Type B pancreatic cell (in vitro differentiated cells): ENCODE measurements at places on chromosomes 2 and 18.

- no peak overlapping the region for H3K4me3 ChIP-seq
- no peak overlapping the region for H3K27ac ChIP-seq
- H3K36me3 ChIP-seq = no peaks in the 10 kb centered on the region
Measured at GRCh38 chr2:189287982-189288521, 108.5 kb upstream of the COL5A2 start.

- no peak overlapping the region for H3K27ac ChIP-seq
- H3K27me3 ChIP-seq = no peaks in the 10 kb centered on the region
- H3K36me3 ChIP-seq = no peaks in the 10 kb centered on the region
- DNase-seq = no peak
Measured at GRCh38 chr2:212264187-212264586, 274.4 kb downstream of the ERBB4 start.

DNA sequence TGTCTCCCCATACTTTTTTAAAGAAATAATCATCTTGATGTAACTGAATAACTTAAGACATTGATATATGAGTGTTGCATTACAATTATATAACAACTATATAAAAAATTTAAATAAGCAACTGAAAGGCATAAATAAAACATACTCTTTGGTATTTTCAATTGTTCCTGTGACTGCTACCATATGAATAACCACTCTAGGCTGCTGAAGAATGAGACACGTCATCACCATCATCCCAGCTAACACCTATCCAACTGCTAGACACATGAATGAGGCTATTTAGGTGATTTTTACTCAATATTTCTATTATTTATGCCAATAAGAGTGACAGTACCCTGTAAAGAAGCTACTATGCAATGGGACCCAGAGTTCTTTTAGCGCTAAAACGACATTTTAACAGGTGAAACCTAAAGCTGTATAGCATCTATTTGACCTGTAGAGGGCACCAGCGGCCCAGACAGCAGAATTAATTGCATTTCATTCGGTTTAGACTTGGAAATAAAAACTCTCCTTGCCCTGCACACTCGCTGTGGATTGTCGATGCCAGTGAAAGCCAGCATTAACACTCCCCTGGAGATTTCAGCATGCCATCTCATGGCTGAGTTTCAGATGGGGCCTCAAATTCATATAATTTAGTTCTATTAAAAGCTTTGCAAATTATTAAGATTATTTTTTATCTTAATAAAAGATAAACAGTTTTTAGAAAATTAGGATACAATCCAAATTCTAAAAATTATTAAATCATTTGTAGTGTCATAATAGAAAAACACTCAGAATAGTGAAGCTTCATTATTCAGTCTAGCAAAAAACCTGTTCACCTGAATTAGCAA is 89.4 kb upstream of the MAP2 start:
- H3K27ac ChIP-seq = no peak overlapping the region
- H3K4me1 ChIP-seq = no peaks in the 10 kb centered on the region
- H3K4me3 ChIP-seq = no peak overlapping the region
- no peak for DNase-seq
- H3K36me3 ChIP-seq = no peaks in the 10 kb centered on the region
- peaks cover 5% of the 10 kb centered on the region for H3K27me3 ChIP-seq

- no peaks in the 10 kb centered on the region for H3K27me3 ChIP-seq
- no peaks in the 10 kb centered on the region for H3K36me3 ChIP-seq
Measured at GRCh38 chr2:230505162-230505561, 89.2 kb downstream of the SP100 start.

DNA sequence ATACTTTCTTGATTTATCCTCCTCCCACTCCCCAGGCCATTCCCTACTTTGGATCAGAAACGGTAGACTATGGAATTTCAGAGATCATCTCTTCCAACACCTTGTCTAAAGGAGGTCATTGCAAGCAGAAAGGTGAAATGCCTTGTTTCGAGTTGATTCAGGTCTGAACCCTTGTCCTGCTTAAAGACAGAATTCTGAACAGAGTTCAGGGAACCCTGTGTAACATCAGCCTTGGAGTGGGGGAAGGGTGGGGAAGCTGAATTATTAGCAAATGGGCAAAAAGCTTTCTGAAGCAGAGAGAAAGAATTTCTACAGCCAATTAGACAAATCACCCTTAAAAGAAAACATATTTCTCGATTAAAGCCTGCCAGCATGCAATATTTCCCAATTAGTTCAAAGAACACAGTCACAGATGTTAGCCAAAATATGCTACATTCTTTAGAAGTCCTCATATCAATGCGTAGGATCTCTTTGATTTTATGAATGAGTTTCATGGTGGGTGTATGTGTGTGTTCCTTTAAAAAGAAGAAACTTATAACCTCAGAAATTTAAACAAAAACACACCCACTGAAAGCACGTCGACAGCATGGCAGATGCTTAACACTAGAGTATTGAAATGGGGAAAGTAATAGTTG is 353.1 kb downstream of the RND3 start:
- H3K27me3 ChIP-seq = no peaks in the 10 kb centered on the region
- H3K4me3 ChIP-seq = peak overlapping the region; percentile 18
- H3K36me3 ChIP-seq = no peaks in the 10 kb centered on the region

- H3K4me1 ChIP-seq = no peaks in the 10 kb centered on the region
- DNase-seq = no peak
- peaks cover 30% of the 10 kb centered on the region for H3K36me3 ChIP-seq
Measured at GRCh38 chr2:42736598-42737322, 27.2 kb downstream of the OXER1 start.

- peaks cover 7% of the 10 kb centered on the region for H3K27me3 ChIP-seq
- no peaks in the 10 kb centered on the region for H3K36me3 ChIP-seq
- DNase-seq = no peak
- no peak overlapping the region for H3K4me3 ChIP-seq
Measured at GRCh38 chr2:147715807-147716206, 129.0 kb upstream of the ACVR2A start.

- no peaks in the 10 kb centered on the region for H3K4me1 ChIP-seq
- H3K36me3 ChIP-seq = peaks cover 8% of the 10 kb centered on the region
- no peak for DNase-seq
- no peaks in the 10 kb centered on the region for H3K27me3 ChIP-seq
- H3K4me3 ChIP-seq = no peak overlapping the region
- H3K27ac ChIP-seq = no peak overlapping the region
Measured at GRCh38 chr2:28062867-28063266, 172.3 kb downstream of the BABAM2 start.

- H3K27ac ChIP-seq = no peak overlapping the region
- no peak overlapping the region for H3K4me3 ChIP-seq
- peaks cover 26% of the 10 kb centered on the region for H3K36me3 ChIP-seq
- no peaks in the 10 kb centered on the region for H3K27me3 ChIP-seq
Measured at GRCh38 chr18:45066210-45066609, 385.5 kb downstream of the SETBP1 start.

GRCh38 chr2:127023504-127023903 is 83.5 kb downstream of the BIN1 start:
- no peak for DNase-seq
- peaks cover 10% of the 10 kb centered on the region for H3K4me1 ChIP-seq
- peak overlapping the region; percentile 59 for H3K4me3 ChIP-seq
- H3K27ac ChIP-seq = no peak overlapping the region
- H3K36me3 ChIP-seq = no peaks in the 10 kb centered on the region
- peaks cover 16% of the 10 kb centered on the region for H3K27me3 ChIP-seq

GRCh38 chr2:8469709-8470493 is 212.0 kb upstream of the ID2 start:
- H3K4me1 ChIP-seq = peaks cover 7% of the 10 kb centered on the region
- H3K4me3 ChIP-seq = no peak overlapping the region
- no peak overlapping the region for H3K27ac ChIP-seq
- no peak for DNase-seq
- no peaks in the 10 kb centered on the region for H3K36me3 ChIP-seq
- no peaks in the 10 kb centered on the region for H3K27me3 ChIP-seq

- no peaks in the 10 kb centered on the region for H3K27me3 ChIP-seq
- H3K36me3 ChIP-seq = peaks cover 27% of the 10 kb centered on the region
- DNase-seq = no peak
- H3K27ac ChIP-seq = no peak overlapping the region
- no peak overlapping the region for H3K4me3 ChIP-seq
- H3K4me1 ChIP-seq = no peaks in the 10 kb centered on the region
Measured at GRCh38 chr18:79735071-79735980, 55.7 kb downstream of the CTDP1 start.

GRCh38 chr2:111919794-111920608 is 21.6 kb downstream of the MERTK start:
- peak overlapping the region; percentile 45 for H3K4me3 ChIP-seq
- peaks cover 13% of the 10 kb centered on the region for H3K36me3 ChIP-seq
- H3K27me3 ChIP-seq = no peaks in the 10 kb centered on the region
- peaks cover 65% of the 10 kb centered on the region for H3K4me1 ChIP-seq
- peak overlapping the region; percentile 74 for H3K27ac ChIP-seq
- DNase-seq = no peak

DNA sequence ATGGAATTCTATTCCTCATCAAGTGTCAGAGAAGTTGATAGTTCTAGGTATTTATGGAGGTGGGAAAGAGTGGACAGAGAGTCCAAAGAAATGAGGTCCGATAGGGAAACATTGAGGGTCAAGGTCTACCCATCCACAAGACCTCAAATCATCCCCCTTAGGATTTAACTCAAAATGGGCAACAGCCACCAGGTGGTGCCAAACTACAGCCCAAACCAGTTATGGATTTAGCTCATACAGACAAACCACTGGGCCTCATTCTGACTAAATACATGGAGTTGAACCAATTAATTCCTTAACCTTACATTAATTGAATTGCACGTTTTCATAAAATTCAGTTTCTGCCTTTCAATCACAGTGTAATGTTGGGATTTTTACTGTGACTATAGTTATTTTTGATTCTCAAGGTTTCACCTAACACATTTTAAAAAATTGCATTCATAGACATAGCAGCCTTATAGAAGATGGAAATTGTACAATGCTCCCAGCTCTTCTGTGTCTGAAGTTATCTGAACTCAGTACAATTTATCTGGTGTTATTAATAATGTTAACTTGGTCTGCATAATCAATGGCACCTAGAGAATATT is 98.2 kb upstream of the HNMT start:
- no peaks in the 10 kb centered on the region for H3K27me3 ChIP-seq
